T47D (cell line): ENCODE measurements at places on chromosomes 2 and 18.

DNA sequence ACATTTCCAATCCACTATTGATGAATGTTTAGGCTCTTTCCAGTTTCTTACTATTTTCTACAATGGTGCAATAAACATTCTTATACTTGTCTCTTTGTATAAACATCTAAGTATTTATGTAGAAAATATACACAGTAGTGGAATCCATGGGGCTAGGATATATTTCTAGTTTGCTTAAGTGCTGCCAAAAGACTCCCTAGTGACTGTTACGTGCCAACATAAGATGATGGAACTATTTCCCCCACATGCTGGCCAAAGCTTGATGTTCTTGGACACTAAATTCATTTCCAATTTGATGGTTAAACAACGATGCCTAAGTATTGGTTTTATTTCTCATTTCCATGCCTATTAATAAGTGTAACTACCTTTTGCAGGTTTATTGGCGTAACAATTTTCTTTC lies 378.4 kb upstream of the HNRNPA3 start:
- no peak for DNase-seq

DNA sequence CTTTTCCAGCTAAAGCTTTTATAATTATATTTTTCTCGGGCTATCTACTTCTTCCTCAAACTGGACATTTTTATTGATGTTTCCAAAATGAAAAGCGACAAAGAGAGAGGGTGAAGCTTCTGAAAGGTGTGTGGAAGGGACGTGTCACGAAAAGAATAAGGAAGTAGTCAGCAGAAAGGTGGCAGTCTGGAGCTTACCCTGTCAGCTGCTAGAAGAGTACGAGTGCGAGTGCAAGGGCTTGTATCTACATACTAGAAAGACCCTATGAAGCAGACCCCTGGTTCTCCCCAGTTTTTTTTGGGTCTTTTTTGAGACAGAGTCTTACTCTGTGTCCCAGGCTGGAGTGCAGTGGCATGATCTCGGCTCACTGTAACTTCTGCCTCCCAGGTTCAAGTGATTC lies 14.6 kb downstream of the FHL2 start:
- DNase-seq, result no peak

DNA sequence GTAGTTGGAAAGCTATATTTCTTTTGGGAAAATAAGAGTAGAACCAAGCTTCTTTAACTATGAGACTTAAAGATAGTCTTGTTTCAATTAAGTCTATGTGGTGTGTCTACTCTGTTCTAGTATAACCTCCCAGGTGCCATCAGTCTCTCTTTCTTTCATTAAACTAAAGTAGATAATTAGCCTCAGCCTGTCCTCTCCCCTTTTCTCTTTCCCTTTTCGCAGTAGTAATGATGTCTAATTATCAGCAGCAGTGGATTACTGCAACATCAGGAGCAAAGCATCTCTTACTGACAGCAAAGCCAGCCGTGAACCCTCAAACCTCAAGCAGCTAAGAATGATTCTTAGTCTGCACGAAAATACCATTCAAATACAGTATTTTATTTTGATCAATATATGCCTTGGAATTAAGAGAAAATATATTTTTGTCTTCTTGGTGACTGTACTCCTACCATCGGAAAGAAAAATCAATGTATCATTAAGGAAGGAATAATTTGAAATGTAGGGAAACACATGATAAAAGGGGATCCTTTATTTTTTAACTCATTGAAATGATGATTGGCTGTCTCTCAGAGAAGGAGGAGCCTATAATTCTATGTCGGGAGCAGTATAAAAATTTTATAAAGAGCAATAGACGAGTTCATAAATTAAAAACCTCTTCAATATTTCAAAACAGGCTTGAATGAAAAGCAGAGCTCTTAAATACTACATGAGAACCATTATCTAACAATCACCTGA lies 4.5 kb downstream of the NOL4 start:
- no peak for DNase-seq

GRCh38 chr2:65654496-65654895 lies 222.1 kb upstream of the SPRED2 start:
- no peak for DNase-seq

DNA sequence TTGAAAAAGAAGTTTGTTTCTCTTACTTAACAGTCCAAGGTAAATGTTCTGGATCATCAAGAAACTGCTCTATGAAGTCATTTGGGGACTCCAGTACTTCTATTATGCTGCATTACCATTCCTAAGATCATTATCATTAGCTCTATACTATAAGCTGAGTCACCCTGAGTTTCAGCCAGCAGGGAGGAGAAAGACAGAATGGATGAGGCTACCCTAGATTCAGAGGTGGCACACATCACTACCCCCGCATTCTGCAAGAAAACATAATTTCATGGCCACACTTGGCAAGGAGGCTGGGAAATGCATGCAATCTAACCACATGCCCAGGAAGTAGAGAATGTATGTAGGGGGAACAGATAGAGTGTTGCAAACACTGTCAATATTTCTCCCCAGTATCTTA lies 16.6 kb upstream of the LNPK start:
- DNase-seq, result no peak
